ENCODE measurements at places on chromosomes 5 and 9.

GRCh38 chr5:174751154-174752000, 27.0 kb downstream of the MSX2 start:
- no peak for DNase-seq

GRCh38 chr5:171806976-171807747, 21.5 kb downstream of the SMIM23 start:
- no peak for DNase-seq

GRCh38 chr9:135440620-135441019, 39.0 kb upstream of the PPP1R26 start:
- no peak for DNase-seq

- no peak for DNase-seq
Measured at GRCh38 chr9:87270221-87270847, 227.3 kb upstream of the DAPK1 start.

DNA sequence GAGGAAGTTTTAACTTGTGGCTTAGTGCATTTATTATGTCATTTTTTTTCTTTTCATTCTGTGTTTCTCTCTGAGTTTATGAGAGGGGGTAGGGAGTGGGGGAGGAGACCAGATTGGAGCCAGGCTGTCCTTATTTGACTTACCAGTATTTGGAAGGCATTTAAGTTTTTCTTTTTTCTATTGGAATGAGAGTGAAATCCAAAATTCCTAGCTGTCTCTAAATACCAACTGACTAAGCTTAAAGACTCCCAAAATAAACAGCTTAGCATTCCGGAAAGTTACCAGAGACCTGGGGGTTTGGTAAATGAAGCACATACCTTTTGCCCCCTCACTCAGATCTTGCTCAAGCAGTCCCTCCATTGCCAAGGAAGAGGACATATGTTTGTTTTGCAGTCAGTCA, 581.9 kb upstream of the BRINP1 start:
- DNase-seq = no peak

DNA sequence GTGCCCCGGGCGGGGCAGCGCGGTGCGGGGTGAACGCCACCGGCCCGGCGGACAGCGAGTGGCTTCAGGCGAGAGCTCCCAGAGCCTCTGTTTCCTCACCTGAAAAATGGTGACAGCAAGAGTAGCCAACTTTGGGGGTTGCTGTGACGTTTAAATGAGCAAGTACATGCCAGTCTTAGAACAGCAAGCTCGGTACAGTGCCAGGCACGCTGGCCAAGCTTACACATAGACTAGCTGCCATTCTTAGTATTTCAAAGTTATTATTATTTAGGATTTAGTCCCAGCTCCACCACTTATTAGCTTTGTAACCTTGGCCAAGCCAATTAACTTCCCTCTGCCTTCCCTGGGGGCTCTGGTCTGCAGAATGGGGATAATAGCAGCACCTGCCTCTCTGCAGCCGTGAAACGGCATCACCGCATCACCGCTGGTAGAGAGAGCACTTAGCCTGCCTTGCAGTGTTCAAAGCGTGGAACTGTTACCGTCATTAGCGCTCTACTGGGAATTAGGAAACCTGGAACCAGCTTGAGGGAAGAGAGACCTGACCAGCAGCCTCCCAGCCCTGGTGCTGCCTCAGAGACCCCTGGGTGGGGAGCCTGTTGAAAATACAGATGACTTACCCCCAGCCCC, at the start of gene C9orf50:
Gene C9orf50, minus strand, starts transcription at position 433 of the 627 bp plus-strand sequence. CDS start 527 bp downstream, outside the sequence.
- DNase-seq = no peak

All from stimulated activated CD8-positive, alpha-beta memory T cell treated with anti-CD3 and anti-CD28 coated beads, Interleukin-4, amount 100 ng/mL, for 4 hours (primary cell).